ENCODE measurements at places on chromosomes 2 and 18.

DNA sequence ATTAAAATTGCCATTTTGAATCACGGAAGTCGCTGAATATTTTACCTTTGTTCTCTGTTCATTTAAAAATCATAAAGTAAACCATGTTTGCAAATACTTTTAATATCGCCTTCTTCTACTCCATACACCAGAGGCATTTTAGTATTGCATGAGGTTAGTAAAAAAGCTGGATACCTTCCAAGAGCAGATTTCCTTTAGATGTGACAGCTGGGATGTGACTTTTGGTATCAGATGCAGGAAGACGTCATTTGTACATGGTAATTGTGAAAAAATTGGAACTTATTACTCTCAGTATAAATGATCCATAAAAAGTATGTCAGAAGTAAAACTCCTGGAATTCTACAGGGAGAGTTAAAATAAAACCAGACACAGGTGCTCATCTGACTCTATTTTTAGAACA lies 89.5 kb downstream of the SLC4A10 start:
- no peak for DNase-seq

- no peak for DNase-seq
Measured at GRCh38 chr2:70935468-70936164, at the start of gene ATP6V1B1. TSS of gene ATP6V1B1 (plus strand) at chr2:70935900. CDS start at chr2:70935955, 55 bp downstream.

DNA sequence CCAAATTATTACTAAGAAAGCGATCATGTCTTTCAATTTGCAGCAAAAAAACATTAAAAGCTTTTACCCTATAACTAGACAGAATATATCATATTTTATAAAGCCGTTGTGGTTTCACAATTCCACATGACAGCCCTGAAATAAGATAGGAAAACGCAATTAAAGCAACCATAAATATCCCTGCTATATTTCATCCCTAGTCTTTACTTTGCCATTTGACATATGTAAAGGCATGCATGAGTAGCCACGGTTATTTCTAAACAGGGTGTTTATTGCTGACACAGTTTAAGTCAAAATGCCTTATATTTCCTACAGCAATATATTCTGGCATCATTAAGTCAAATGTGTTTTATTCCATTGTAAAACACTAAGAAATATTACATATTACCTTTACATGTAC lies 239.9 kb downstream of the DSEL start:
- no peak for DNase-seq

- peak; percentile 70 for DNase-seq
Measured at GRCh38 chr2:218781691-218782527, at the start of gene CYP27A1. TSS of gene CYP27A1 (plus strand) at chr2:218782147. CDS start at chr2:218782183, 36 bp downstream.

DNA sequence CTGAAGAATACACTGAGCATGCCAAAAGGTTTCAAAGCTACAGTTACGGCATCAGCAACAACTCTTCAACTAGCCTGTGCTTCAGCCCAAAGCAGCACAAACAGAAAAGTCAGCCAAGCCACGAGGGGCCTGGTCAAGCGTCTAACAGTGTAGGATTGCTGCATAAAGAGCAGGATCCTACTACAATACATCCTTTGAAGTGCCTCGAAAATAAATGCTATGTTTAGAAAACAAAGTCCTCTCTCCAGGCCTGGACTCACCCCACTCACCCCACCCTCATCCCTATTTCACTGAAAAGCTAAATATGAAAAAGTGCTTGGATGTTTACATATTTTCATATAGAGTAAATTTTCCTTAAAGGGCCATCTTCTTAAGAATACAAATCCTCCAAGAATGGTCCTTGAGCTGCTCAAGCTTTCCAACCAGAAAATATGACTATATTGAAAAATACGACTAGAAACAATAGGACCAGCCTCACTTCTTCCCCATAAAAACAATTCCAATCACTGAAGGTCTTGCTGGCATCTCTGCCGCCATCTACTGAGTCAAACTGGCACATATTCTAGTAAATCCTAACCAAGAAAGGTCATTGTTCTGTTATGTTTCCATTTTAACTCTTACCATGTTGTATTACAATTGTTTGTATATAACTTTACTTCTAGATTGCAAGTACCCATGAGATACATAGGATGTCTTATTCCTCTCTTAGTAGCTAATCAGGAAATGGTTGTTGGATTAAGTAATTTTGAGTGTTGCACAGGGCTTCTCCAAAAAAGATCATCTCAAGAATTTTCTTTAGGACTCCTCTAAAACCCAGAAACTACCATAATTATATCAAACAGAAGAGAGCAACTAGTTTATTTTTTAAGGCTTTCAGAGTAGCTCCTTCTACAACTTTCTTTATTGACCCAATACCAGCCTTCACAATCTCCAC lies 63.6 kb downstream of the CLHC1 start:
- DNase-seq: peak; percentile 74

DNA sequence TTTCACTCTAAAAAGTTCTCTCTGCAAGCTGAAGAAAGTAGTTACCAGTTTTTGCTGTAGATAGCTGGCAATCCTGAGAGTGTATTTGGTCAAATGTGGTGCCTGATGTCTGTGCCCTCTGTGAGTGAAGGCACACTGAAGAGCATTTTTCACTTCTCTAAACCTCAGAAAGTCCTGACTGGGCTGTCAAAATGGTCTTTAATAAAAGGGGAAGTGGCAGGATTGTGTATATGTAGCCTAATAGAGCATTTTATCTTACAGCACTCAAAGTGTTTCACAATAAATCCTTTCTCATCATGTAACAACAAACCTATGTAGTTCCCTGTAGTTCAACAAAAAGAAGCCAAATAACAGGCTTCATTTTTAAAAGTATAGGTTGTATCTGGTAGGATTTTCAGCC lies 1552.3 kb upstream of the SLC39A10 start:
- no peak for DNase-seq

- DNase-seq: no peak
Measured at GRCh38 chr2:134866498-134867099, 28.2 kb downstream of the ACMSD start.

GRCh38 chr18:39178166-39178565 lies 1612.6 kb upstream of the CELF4 start:
- DNase-seq: no peak

DNA sequence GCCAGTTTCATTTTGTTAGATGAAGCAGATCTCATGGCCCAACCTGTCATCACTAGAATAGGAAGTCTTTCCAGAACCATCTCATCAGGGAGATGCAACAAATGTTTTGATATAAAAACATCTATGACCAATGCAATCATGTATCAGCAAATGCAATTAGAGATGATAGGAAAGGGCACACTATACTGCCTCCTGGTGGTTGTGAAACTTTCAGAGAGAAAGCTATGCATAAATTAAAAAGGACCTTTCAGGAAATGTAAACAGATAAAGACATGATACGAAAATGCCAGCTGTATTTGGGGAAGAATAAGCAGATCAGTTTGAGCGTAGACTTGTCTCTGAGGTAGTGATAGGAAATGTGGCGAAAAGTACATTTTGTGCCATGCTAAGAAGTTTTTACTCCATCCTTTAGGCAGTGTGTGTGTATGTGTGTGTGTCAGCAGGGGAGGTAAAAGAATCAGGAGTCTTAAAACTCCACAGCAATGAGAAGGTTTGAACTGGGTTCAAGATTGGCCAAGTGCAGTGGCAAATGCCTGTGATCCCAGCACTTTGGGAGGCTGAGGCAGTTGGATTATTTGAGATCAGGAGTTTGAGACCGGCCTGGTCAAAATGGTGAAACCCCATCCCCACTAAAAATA lies 479.3 kb downstream of the CPS1 start:
- peak; percentile 11 for DNase-seq

- DNase-seq: peak; percentile 21
Measured at GRCh38 chr18:9712611-9713010, 4.5 kb downstream of the RAB31 start.

- peak; percentile 47 for DNase-seq
Measured at GRCh38 chr2:164061129-164061746, 325.4 kb upstream of the FIGN start.

DNA sequence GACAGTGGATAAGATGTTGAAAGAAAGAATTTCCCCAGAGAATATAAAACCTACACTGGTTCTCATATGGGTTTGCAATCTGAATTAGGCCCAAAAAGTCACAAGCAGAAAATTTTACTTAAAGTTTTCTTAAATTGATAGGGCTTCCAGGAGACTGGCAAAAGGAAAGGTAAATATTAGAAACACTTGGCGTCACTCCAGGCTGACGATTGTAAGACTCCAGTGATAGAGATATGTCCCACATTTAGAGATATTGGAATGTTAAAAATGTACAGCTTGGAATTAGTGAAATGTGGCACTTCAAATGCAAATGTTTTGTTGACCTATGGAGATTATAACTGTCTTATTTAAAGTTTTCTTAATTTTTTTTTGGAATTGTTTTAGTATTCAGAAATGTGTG lies 14.0 kb downstream of the YIPF4 start:
- no peak for DNase-seq

GRCh38 chr2:38610851-38611801 lies 8.4 kb upstream of the HNRNPLL start:
- DNase-seq: no peak

DNA sequence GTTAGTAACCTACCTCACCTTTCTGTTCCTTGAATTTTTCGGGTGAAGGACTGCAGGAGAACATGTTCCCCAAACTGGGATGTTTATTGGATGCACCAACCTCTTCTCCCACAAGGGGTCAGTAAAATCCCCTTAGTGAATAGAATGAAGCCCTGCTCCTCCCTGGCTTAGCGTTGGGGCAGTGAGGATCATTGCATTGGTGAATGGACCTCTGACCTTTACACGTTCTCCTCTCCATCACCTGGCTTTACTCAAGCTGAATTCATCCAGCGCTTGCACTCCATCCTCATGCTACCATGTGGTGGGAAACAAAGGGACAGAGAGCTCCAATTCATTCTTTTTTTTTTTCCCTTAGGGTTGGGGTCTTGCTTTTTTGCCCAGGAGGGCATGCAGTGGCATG lies 157.2 kb downstream of the MIB1 start:
- peak; percentile 79 for DNase-seq

DNA sequence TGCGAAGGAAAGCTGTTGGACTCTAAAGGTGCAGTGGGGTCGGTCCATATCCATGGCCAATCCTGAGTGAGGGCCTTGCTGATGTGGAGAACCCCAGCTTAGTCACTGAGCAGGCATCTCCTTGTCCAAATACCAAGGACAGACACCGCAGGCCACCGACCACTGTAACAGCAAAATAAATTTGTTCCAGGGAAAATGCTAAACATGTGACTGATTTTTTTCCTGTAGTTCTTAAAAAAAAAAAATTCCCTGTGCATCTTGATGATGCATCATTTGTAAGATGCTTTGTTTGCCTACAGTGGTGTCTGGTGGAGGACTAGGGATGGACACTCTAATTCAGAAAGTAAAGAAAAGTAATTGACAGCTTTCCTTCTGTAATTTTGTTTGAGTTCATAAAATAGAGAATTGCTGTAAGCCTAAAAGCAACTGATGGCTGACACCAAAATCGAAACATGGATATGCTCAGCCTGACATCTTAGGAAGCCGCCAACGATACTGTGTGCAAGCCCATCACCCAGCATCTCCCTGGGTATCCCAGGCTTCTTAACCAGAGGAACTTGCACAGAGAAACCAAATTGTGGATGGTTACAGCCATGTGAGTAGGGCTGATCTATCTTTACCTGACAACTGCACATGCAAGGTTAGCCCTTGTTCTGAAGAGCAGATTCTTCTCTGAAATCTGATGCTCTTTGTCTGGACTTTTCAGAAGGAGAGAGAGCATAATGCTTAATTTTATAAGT lies 188.6 kb downstream of the ARL4C start:
- DNase-seq: no peak

All from GM03348 (cell line).